ENCODE measurements at places on chromosomes 13 and 19.

DNA sequence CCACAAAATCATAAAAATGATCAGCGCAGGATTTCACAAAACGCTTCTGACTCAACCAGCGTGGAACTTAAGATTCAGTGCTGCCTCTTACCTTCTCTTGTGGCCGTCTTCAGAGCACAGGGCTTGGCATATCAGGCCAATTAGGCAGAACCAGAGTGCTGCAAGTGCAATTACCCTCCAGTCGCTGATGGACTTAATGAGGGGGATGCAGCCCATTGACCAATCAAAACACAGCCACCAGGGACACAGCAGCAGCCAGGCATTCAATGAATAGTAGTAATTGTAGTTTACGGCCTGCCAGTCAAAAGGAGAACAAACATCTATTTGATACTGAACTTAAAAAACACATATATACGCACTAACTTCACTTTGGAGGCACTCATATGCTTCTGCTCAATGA lies 38.2 kb downstream of the TMTC4 start:
- DNase-seq: no peak

DNA sequence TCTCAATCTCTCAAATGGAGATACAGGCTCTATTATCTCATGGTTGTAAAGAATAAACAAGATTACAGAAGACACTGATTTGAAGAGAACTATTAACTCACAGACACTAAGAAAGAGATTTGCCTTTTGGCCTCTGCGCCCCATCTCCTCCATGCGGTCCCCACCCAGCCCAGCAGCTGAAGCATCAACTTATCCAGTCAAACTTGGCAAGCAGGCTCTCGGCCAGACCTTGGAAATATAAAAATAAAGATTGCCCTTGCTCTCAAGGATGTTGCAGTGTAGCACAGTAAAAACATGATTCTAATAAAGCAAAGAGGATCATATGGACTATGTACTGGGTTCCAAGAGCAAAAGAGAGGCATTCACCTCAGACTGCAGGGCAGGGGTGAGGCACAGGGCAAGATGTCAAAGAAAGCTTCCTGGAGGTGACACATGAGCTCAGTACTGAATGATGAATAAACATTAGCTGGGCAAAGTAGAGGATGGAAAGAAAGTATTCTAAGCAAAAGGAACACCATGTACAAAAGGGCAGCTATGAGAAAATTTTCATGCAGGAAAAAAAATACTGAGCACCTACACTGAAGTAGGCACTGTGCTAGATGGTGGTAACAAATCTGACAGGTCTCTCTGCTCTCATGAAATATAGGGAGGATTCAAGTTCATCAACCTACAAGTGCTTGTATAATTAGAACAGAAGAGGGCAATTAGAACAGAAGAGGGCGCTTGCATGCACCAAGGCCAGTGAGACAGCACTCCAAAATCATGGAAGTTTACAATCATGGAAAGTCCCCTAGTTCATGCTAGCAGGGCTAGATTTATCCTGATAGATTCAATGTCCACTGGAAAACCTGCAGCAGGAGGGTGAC lies 85.0 kb downstream of the SACS start:
- DNase-seq: no peak

DNA sequence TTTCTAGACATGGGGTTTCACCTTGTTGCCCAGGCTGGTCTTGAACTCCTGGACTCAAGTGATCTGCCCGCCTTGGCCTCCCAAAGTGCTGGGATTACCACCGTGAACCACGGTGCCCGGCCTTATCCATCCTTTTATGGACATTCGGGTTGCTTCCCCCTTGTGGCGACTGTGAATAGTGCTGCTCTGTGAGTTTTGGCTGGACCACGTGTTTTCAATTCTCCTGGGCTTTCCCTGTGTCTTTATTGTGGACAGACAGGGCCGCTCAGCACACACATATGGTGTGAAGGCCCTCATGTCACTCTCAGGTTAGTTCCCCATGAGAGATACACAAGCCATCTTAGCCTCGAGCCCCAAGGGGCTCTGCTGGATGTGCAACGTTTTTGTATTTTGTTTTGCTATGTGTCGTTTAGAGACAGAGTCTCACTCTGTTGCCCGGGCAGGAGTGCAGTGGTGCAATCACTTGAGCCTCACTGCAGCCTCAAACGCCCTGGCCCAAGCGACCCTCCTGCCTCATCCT lies 40.5 kb downstream of the MAU2 start:
- DNase-seq: peak; percentile 85

- DNase-seq: no peak
Observed at GRCh38 chr19:19661141-19661674, 2.3 kb downstream of the ATP13A1 start.

DNA sequence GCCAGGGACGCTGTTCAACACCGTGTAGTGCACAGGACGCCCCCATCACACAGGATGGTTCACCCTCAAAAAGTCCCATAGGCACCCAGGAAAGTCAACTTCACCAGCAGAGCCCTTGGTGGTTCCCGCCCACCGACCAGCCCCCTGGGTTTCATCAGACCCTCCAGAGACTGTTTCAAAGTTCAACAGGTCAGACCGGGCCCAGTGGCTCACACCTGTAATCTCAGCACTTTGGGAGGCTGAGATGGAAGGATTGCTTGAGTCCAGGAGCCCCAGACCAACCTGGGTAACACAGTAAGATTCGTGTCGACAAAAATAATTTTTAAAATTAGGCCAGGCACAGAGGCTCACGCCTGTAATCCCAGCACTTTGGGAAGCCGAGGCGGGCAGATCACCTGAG lies 61.0 kb downstream of the MYO9B start:
- no peak for DNase-seq

GRCh38 chr19:821825-822503 lies at the start of gene PLPPR3:
PLPPR3 (minus strand) TSS chr19:821955; CDS start chr19:821559, 396 bp downstream.
- peak; percentile 76 for DNase-seq

GRCh38 chr13:48591889-48592687 lies 59.2 kb upstream of the RCBTB2 start:
- no peak for DNase-seq

- peak; percentile 86 for DNase-seq
Observed at GRCh38 chr19:12611361-12611699, 610 bp downstream of the ZNF791 start.

DNA sequence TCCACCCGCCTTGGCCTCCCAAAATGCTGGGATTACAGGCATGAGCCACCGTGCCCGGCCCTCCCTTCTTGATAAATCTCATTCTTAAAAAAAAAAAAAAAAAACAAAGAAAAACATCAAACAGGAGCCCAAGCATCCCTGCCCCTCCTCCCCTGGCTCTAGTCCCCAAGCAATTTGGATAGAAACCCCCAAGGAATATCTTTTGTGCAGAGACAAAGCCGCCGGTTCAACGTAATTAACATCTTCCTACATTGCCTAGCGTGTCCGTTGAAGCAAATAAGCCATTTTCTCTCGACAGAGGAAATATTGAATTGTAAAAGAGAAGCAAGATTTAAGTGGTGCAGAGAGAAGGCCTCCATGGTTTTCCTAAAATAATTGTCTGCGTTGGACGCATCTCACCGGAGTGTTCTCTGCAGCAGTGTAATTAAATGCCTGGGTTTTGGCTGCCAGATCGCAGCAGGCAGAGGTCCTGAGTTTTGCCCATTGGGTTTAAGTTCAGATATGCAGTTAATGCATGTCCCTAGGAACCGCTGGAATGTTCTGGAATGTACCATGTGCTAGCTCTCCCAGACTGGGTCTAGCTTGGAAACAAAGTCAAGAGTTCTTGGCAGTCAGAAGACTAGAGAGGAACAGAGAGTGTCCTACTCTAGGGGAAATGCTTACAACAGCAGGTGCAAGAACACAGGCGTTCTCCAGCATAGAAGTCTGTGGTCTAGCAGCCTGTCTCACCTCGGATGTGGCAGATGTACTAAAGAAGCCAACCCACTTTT lies 30.8 kb downstream of the PIN1 start:
- DNase-seq: peak; percentile 71

GRCh38 chr13:34750078-34750931 lies 191.8 kb upstream of the NBEA start:
- no peak for DNase-seq

DNA sequence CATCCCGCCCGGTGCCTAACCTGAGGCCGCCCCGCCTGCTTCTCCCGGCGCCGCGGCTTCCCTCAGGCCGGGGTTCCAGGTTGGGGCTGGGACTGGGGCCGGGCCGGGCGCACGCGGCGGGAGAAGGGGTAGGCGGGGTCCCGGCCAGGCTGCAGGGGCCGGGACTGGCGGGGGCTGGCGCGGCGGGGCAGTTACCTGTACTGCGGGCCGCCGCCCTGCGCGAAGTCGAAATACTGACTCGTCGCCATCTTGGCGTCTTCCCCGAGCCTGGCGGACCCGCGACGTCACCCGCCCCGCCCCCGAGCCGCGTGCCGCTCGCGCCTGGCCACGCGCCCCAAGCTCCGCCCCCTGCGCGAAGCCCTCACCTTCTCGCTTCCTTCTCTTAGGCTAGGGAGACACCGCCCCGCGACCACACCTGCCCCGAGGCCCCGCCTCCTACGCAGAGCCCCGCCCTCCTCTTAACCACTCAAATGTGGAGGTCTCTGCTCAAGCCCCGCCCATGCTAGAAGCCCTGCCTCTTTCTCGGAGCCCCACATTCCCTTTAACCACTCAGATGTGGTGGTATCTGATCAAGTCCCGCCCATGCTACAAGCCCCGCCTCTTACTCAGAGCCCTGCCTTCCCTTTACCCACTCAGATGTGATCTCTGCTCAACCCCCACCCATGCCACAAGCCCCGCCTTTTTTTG lies at the start of gene ZFR2:
ZFR2 (minus strand) TSS at position 269 of the 687 bp plus-strand sequence; CDS start at position 248, 21 bp downstream.
- peak; percentile 78 for DNase-seq

DNA sequence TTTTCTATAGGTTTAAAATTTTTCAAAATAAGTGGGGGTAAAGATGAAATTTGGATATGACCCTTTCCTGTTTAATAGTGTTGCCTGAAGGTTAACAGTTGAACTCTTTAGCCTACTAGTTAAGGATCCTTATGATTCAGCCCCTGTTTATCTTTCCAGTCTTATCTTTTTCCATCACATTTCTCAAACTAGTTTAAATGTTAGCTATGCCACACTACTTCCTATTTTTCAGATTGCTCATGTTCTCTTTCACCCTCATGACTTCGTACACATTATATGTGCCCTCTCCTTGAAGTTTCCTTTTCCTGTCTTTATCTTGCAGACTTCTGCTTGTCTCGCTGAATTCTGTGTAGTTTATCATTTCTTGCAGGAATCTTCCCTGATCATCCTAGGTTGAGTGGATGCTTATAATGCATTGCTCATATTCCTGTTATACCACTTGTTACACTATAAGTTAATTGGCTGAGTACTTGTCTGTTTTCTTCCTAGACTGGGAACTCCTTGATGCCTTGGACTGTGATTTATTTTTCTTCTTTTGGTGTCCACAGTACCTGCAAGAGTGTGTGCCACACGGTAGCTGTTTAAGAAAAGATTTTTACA lies 86.7 kb downstream of the FNDC3A start:
- no peak for DNase-seq

GRCh38 chr13:98222816-98223215 lies 45.7 kb upstream of the RNF113B start:
- no peak for DNase-seq

DNA sequence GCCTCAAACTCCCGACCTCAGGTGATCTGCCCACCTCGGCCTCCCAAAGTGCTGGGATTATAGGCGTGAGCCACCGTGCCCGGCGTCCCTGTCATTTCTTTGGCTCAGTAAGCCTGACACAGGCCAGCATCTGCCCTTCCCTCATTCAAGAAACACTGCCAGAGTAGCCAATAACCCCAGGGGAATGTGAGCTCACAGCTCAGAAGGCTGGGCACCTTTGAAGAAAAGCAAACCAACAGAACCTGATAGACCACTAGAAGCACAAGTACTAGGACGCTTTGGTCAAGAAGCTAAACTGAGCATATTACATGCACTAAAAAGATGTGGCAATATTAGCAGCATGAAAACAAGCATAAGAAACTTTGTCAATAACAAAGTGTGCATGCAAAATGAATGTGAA lies 14.2 kb downstream of the SIGLEC5 start:
- no peak for DNase-seq

DNA sequence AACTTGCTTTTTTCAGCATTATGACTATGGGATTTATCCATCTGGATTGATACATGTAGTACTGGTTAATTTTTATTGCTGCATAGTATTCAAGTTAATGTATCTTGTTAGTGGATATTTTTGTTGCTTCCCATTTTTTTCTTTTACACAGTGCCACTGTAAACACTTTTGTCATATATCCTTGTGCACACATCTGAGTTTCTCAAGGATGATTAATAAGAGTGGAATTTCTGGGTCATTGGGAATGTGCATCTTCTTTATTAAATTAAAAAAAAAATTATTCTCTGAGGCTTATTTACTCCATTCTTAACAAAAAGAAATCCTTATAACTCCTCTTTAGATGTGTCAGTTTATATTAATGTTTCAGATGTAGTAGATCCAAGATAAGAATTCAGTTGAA lies 27.3 kb downstream of the B3GLCT start:
- no peak for DNase-seq

DNA sequence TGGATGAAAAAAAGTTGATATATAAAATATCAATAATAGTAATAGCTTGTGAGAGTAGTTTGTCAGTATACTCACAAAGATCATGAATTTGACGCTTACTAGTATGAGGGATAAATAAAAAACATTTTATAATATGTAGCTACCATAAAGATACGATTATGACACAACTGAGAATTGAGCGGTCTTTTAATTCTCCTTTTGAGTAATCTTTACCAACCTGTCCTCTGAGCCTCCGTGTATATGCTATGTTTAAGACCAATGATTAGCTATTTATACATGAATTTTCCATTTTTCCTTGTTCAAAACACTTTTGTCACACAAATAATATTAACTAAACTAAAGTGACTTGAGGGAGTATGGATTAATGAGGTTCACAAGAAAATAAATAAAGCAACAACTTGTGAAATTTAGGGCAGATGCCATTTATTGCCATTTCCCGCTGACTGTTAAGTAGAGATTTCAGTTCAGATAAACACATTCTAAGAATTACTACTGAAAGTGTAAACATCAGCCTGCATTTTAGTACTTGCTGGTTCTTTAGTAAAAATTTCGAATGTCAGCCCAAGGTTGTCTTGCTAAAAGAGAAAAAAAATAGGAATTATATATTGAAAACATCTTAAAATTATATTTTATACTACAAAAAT lies 6.2 kb upstream of the IRS2 start:
- no peak for DNase-seq

- DNase-seq: peak; percentile 63
Observed at GRCh38 chr19:15378534-15379082, 979 bp downstream of the AKAP8 start.

GRCh38 chr19:42176990-42177685 lies 40.3 kb downstream of the DEDD2 start:
- DNase-seq: peak; percentile 91

DNA sequence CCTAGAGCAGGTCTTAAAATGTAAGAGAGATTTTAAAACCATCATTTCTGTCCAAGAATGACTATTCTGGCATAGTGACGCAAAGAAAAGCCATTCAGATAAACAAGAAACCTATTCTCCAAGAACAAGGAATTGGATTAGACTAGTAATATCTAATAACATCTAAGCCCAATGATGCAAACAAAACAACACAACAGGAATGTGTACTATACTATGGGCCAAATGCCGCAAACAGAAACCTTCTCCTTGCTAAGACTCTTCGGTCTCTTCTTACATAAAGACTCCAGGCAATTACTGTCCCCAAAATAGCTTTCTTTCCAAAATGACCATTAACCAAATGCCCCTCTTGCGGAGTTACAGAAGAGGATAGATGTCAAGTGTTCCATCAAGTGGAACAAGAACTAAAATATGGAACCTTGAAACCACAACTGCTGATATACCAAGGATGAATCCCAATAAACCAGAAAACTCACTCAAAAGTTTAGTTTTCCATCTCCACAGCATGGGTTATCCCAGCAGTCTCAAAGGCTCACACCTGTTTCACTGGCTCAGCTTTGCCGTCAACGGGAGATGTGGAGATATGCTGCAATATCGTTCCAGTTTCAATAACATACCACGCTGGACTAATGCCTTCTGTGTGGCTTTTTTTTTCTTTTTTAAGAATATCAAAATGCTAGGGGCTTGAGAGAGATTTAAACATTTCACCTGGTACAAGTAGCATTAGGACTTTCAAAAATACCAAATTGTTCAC lies 76.2 kb downstream of the FOXO1 start:
- no peak for DNase-seq
